ENCODE measurements at places on chromosomes 3 and 15.

DNA sequence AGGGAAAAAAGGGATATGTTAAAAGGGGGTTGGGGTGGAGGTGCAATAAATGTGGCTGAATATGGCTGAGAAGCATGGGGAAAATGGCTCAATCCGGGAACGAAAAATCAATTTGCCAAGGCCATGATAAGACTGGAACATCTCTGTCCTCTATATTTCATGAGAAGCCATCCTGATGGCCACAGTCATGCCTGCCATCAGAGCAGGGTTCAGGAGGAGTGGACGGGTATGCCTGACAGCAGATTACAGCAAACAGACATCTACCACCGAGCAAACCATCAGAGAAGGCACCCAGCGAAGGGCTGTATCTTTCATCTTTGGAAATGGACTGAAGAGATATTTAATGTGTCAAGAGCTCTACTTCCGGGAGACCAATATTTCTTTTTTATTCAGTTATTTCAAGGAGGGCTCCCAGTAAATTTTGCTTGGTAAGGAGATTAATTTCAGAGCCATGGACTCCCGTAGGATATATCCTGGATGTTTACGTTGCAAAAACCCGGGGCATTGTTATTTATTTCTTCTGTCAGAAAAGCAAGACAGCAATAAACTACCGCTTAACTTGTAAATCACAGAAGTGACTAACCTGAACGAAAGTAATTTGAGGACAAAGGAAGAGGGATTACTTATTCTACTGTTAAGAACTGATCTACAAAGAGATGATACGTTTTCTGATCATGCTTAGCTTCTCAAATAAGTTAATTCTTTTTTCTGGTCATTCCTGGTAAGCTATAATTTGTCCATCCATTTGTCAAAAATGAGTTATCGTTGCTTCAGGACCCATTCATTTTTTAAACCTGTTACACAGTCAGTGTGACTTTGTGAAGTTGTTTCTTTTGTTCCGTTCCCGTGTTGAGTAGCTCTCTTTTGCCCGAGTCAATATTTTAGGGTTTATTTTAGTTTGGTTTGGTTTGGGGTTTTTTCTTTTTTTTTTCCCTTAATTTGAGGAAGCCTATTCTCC lies 80.6 kb upstream of the CHD2 start:
- DNase-seq: no peak

DNA sequence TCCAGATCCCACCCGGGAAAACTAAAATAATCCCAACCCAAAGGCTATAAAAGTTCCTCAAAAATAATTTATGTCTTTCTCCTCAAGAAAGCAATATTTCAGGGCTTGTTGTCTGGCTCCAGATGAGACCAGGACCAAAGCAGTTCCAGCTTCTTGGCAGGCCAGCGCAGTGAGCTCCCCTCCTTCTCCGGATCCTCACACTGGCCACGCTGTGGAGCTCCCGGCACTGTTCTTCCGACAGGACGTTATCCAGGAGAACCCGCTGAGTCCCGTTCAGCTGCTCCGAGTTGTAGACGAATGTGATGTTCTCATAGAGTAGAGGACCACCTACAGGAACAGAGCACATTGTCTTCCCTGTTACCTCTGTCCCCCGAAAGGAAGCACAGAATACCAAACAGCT lies 146.3 kb downstream of the P3H2 start:
- no peak for DNase-seq

DNA sequence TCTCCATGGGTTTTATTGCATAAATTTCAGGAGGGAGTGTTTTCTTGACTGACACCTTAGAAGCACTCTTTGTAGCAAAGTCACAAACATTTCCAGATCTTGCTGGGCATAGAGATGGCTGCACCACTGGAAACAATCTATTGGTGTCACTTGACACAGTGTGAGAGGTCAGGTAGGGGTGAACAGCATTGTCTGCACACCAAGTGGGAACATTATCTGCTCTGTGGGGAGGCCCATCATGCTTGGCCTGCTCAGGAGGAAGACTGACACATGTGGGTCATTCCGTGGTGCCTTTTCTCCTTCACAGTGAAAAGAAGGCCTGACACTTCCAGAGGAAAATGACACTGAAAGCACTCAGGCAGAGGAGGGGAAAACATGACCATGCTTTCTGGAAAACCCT lies 149.9 kb upstream of the GALNT15 start:
- DNase-seq: no peak

DNA sequence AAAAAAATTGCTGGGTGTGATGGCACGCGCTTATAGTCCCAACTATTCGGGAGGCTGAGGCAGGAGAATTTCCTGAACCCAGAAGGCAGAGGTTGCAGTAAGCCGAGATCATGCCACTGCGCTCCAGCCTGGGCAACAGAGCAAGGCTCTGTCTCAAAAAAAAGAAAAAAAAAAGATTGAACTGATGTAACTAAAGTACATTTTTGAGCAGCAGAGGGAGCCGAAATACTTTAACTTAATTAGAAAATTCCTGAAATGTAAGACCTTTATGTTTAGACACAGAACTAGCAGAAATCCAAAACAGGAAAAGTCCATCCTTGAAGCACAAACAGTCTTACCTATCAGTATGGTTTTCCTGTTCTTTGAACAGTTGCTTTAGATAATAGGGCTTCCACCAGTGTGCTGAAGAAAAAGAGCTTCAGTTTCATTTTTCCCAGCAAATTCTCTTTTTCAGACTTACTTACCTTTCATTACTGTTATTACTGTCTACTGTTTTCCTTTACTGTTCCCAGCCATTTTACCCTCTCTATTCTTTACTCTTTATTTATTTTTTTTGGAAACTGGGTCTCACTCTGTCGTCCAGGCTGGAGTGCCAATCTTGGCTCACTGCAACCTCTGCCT lies 33.4 kb upstream of the ZNF609 start:
- no peak for DNase-seq

- no peak for DNase-seq
Observed at GRCh38 chr3:134682196-134682880, 31.5 kb upstream of the KY start.

DNA sequence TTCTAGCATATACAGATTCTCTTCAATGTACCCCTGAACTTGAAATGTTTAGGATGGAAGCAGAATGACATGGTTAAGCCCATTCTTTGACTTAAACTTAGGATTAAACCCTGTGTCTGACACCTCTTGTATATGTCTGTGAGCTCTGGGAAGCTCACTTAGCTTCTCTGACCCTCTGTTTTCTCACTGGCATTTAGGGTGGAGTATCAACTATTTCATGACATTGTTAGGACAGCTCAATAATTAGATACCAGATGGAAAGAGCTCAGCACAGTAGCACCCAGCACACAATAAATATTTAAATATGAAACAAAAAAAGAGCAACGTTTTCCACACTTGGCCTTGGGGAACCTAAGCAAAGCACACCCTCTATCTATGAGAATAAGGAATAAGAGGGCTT lies 18.2 kb upstream of the RPS17 start:
- DNase-seq: no peak

DNA sequence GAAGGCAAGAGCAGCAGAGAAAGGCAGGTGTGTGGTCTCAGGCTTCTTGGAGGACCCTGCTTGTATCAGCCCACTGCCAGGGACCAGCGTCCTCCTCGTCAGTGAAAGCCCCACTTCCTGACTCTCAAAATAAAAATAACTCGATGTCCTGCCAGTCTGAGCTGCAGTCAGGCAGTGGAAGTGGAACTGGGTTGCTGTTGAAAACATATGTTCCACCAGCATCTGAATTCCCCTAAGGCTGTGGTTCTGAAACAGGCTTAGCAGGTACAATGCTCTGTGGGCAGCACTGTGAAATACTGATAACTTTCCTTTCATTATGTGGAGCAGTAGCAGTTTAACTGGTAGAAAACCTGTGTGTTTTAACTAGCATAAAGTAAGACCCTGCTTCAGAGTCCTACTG lies 121.6 kb upstream of the EIF1B start:
- DNase-seq: no peak

GRCh38 chr3:14663396-14664135 lies 11.4 kb upstream of the C3orf20 start:
- DNase-seq: no peak

DNA sequence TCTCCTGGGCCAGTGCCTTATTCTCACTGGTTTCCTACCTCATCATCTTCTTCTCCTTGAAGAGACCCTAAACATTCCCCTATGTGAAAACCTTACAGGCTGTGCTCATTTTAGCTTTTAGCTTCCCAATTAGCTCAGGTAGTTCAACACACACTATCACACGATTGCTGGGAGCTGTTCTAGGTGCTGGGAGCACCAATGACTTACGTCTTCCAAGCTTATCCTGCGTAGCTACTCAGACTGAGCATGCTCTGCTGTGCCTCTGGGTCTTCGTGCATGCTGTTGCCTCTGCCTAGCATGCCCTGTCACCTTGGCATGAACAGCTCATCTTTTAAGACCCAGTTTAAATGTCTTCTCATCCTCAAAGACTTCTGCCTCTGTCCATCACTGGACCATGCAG lies 55.7 kb upstream of the APEH start:
- no peak for DNase-seq

- no peak for DNase-seq
Observed at GRCh38 chr15:78955355-78955754, 10.5 kb upstream of the CTSH start.

Data from stimulated activated CD4-positive, alpha-beta T cell treated with anti-CD3 and anti-CD28 coated beads, Interleukin-1b, Interleukin-23, amount 100 ng/mL, for 1 hour (primary cell).